ENCODE measurements at places on chromosomes 2 and 18. TPM values are rescaled to one million over a fixed set of nuclear protein-coding genes. Genes with fewer than 3 reads are reported as not detected.

DNA sequence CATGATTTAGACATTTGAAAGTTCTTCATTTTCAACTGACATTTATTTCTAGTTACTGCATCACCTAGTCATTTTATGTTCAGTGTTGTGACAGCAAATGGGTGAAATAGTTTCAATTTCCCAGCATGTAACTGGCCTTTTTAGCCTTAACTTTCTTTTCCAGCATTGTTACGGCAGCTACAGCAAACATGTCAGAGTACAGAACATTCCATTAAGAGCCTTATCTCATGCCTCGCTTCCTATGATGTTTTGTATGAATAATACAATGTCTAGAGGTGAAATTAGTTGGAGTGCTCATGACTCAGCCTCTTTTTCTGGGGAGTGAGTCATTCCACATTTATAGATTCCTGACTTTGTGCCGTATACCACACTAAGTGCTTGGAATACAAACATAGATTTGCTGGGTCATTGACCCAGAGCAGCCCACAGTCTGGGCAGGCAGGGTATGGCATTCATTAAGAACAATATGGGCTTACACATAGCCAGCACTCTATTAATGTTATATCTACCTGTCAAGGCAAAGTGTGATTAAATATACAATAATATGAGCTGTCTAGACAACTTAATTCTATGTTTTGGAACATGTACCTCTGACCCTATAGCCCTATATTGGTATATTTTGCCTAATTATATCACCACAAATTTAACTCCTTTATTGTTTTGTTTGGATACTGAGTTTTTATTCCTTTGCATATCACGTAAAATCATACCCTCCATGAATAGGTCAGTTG, 72.2 kb downstream of the MAP2 start:
- no peak for DNase-seq

PSME4 gene
- total RNA-seq, result 24.3 TPM

DNA sequence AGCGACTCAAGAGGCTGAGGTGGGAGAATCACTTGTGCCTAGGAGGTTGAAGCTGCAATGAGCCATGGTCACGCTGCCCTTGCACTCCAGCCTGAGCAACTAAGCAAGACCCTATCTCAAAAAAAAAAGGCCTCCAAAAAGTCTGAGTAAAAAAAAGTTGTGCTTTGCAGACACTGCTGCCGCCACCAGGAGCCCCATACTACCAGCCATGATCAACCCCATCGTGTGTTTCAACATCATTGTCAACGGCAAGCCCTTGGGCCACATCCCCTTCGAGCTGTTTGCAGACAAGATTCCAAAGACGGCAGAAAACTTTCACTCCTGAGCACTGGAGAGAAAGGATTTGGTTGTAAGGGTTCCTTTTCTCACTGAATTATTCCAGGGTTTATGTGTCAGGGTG, 137.1 kb downstream of the INO80D start:
- no peak for DNase-seq

FMNL2 gene
- 16.3 TPM for total RNA-seq

- peak; percentile 89 for DNase-seq
Measured at GRCh38 chr2:60106836-60107529, 446.5 kb downstream of the BCL11A start.

DNA sequence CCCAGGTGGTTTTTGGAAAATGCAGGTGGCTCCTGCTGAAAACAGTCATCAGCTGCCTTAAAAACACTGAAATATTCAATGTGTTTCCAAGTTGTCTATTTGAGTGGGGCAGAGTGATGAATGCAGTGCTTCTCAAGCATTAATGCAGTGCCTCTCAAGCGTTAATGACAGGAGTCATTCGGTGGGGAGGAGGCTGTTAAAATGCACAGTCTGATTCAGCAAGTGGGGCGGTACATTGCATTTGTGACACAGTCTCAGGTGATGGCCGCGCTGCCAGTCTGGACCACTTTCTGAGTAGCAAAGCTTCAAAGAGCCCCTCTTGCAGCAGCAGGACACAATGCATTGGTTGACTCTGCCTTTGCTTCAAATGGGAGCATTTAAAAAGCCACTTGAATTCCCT, 231.4 kb upstream of the RGPD4 start:
- no peak for DNase-seq

DNA sequence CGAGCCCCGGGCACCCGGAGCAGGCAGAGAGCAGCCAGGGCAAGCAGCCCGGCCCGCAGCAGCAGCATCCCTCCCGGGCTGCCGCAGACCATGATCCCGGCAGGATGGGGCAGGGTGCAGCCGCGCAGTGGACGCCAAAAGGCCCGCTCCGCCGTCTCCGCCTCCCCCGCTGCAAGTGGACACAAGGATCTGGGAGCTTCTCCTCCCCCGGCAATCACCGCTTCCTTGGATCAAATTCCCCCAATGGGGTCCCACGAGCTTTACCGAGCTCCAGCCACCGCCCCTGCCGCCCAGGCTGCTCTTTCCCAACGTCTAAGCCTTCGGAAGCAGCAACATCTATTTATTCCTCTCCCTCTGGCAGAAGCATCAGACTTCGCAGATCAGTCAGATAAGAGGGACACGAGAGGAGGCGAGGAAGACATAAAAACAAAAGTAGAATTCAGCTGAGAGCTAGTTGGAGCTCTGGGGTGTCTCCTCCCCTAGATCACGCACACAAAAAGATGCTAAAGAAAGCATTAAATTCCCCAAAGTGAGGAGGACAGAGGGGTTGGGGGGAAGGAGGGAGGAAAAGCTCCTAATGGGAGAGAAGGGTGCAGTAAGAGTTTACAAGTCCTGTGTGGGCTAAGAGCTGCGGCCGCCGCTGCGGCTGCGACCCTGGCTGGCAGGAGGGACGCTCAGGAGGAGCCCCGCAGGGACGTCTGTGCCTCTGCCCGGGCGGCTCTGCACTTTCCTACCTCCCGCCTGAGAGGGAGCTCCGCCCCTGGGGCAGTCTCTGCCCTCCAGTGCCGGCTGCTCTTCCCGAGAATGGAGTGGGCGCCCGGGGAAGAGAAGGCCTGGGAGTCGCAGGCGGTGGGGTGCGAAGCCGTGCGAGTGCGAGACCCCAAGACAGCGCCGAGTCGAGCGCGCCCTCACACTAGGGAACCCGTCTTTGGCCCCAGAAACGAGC, at the start of gene FRZB:
Gene FRZB, minus strand, starts transcription at position 177 of the 946 bp plus-strand sequence. Its CDS starts 85 bp downstream, at position 92.
- peak; percentile 29 for DNase-seq

DNA sequence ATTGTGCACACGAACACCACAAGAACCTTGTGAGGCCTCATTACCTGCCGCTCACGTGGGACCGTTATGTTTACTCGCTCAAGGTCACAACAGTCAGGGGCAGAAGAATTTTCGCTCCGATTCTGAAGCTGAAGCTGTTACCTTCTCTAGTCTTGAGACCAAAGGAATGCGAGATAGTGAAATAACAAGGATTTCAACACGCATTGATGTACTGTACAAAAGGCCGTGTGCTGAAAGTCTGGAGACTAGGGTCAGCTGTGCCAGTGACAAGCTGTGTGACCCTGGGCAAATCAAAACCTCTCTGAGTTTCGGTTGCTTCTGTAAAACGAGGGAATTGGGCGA, 583 bp downstream of the NEMP2 start:
- peak; percentile 60 for DNase-seq

- DNase-seq, result no peak
Measured at GRCh38 chr2:160214461-160215445, 14.7 kb upstream of the ITGB6 start.

- no peak for DNase-seq
Measured at GRCh38 chr2:120435671-120436459, 89.9 kb downstream of the INHBB start.

GRCh38 chr2:56565143-56565542, 381.4 kb downstream of the CCDC85A start:
- no peak for DNase-seq

IL1R1 gene
- total RNA-seq, result not detected

DNA sequence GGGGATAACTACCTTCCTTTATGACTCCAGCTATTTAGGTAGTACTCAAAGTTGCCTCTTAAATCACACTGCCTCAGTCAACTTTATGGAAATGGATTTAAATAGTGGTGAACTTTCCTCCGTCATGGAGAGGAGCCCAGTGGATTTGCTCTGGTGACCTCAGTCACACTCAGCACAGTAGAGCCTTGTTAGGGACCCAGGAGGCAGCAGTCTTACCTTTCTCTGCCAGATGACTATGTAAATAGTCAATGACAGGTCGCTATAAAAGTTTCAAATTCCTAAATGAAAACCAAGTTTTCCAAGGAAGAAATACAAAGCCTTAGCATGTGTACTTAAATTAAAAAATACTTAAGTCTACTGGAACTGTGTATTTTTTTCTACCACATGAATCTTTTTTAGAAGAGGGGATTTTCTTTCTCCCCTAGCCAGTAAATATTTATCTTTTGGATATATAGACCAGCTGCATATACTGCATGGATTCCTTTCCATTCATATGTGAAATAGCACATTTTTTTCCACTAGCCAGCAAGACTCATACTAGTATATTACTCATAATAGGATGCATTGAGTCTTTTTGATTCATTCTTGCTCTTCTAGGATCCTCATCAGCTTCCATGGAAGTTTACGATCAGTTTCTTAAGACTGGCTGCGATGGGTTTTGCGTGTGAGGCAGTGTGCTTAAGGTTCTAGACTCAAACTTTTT, 147.1 kb downstream of the FMNL2 start:
- DNase-seq, result no peak

DNA sequence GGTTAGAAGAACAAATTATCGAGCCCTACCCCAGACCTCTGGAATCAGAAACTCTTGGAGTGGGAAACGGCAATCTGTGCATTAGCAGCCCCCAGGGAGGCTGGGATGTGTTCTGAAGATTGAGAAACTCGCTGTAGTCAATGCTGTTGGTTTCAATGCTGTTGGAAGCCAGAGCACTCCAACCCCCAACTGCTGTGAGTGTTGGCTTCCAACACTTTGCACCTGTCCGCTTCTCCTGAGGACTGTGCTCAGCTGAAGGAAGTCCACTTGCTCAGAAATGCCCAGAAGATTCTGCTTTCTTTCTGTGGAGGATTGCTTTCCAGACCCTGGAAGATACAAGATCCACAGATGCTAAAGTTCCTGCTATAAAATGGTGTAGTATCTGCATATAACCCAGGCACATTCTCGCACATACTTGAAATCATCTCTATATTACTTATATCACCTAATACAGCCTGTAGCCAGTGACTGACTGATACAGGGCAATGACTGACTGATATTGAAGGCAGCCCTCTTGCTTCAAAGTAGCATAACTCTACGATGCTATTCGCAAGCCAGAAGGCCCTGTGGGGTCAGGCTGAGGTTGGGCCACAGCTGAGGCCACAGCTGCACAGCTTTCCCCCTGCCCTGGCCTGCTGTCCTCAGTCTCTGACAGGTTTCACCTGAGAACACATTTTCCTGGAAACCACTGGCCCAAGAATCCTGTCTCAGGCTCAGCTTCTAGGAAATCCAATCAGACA, 757.7 kb upstream of the ID2 start:
- peak; percentile 69 for DNase-seq

MYO7B gene
- total RNA-seq, result 0.12 TPM

CAPN13 gene
- not detected for total RNA-seq

GRCh38 chr2:61700464-61700863, 153.4 kb downstream of the FAM161A start:
- no peak for DNase-seq

- no peak for DNase-seq
Measured at GRCh38 chr2:122341007-122341406, 585.6 kb downstream of the TSN start.

KANSL3 gene
- total RNA-seq, result 33.5 TPM

DNA sequence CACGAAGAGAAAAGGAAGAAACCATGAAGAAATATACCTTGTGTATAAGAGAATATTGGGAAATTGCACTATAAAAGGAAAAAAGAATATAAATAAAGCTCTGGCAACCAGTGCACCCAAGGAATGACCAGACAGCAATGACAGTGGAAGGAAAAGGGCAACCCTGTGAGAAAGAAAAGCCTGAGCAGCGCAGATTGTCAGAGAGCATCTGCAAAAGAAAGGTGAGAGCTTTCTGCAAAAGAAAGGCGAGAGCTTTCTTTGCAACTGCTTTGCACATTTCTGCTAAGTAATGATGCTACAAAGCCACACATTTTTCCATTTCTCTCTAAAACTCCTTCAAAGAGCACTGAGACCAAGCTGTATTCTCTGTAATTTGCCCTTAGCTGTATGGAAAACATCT, 83.6 kb downstream of the CTNNA2 start:
- DNase-seq, result no peak

REG1B gene
- not detected for total RNA-seq

GRCh38 chr2:19062370-19062769, 296.1 kb downstream of the OSR1 start:
- DNase-seq, result no peak

DNA sequence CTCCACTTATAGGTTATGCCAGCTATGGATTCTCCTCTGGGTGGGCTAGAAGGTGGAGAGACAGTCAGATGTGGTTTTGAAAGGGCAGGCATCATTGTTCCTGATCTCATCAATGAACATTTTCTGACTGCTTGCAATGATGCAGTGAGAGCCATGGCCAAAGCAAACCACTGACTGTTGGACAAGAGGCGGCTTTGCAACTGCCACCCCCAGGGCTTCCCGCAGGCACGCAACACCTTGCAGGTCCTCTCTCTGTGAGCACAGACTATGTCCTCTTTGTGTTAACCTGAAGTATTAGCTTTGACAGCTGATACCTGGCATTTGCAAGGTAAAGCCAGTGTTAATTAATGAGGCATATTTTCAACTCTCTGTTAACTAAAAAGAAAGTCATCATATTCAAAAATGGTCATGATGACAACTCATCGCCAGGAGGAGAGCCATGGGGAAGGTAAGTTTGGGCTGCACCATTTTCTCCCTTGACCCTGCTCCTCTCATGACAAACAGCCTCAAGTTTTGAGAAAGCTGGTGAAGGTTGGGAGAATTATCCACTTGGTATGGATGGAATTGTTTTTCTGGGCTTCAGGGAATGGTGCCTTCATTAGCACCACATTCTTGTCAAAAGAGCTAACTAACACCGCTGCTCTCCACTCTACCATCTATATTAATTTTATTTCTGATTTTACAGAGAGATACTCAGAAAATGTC, 14.9 kb upstream of the FAM124B start:
- no peak for DNase-seq

FSIP2 gene
- not detected for total RNA-seq

- no peak for DNase-seq
Measured at GRCh38 chr2:16302431-16303272, 362.3 kb downstream of the MYCN start.

DNA sequence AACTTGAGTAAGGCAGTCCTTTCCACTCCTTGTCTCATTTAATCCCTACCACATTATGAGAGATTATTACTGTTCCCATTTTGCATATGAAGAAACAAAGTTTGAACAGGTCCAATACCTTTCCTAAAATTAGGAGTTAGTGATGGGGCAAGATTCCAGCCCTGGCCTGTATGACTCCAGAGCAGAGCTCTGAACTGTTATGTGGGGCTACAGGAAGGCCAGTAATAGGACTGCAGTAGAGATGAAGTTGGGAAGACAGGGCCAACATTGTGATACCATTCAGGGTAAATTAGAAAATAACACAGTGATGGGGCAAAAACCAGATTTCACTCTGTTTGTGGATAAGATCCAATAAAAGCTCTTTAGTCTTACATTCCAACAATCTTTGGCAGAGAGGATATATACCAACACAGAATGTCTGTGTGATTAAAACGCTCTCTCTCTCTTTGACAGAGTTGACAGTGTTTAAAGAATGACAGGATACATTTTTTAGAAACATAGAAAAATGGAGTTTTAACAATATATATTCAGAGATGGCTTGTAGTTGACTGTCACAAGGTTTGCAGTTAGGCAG, 22.7 kb downstream of the KATNAL2 start:
- no peak for DNase-seq

GRCh38 chr2:38740851-38741731, 10.1 kb downstream of the SRSF7 start:
- DNase-seq, result peak; percentile 65

All from G401 (cell line).